ENCODE measurements at places on chromosomes 3 and 15.

- peak; percentile 42 for DNase-seq
These were observed 341 bp downstream of the HEXA start for GRCh38 chr15:72375501-72375845.

- DNase-seq, result no peak
These were observed 178.4 kb upstream of the SUCLG2 start for GRCh38 chr3:67832817-67833216.

GRCh38 chr3:64152086-64152485, 73.2 kb downstream of the PRICKLE2 start:
- DNase-seq, result peak; percentile 61

DNA sequence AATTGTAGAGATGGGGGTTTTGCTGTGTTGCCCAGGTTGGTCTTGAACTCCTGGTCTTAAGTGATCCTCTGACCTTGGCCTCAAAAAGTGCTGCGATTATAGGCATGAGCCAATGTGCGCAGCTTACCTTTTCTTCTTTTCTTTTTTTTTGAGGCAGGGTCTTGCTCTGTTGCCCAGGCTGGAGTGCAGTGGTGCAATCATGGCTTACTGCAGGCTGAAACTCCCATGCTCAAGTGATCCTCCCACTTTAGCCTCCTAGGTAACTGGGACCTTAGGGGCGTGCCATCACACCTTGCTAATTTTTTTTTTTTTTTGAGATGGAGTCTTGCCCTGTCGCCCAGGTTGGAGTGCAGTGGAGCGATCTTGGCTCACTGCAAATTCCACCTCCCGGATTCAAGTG, 13.0 kb downstream of the RBM6 start:
- DNase-seq, result no peak

- peak; percentile 62 for DNase-seq
These were observed 28.9 kb downstream of the CFAP91 start for GRCh38 chr3:119731560-119732343.

DNA sequence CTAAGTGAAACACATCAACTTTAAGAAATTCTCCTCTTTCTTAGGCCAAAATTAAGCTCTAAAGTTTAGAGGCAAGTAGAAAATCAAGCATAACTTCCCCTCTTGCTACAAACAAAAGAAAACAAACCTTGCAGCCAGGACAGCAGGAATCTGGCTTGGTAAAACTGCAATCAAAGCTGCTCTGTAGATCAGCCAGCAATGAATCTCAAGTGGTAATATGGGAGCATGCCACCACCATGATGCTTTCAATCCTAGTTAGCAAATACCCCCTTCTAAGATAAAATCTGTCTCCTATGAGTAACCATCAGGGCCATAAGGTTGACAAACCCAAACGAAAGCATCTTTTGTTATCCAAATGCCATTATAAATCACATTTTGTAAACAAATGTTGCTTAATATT, 208.3 kb upstream of the PLSCR5 start:
- DNase-seq, result no peak

DNA sequence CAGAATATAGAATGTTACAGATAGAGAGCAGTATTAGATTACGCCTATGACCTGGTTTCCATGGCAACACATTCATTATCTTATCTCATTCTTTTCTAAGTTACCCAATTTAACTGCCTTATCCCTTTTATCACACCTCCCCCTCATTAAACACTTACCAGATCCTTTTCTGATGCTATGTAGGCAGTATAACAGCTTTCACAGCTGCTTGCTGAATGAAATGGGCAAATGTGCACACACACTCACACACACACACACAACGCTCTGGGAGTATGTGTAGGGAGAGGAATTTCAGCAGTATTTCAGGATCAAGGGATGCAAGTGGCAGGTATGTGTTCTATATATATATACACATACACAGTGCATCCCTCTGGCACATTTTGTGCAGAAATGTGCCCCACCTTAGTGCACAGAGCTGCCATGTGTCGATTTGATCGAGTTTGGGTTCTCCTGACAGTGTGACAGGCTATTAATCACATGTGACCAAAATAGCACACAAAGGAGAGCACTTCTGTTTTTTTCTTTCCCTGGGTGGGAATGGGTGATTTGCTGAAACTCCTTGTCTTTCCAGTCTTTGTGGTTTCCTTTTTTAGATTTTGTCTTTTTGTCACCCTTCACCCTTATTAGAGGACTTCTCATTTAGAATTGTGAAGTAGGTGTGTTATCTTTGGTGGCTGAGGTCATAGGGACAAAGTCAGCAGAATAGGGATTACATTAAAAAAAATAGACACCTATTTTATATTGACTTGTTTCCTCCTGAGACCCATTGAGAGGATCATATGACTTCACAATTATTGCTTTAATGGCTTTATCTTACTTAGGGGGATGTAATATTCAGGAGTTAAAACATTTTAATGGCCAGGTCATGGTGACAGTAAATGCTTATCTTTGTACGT, 553.7 kb downstream of the PDCD6IP start:
- no peak for DNase-seq

GRCh38 chr3:48661501-48662144, 1.1 kb downstream of the CELSR3 start:
- peak; percentile 98 for DNase-seq

DNA sequence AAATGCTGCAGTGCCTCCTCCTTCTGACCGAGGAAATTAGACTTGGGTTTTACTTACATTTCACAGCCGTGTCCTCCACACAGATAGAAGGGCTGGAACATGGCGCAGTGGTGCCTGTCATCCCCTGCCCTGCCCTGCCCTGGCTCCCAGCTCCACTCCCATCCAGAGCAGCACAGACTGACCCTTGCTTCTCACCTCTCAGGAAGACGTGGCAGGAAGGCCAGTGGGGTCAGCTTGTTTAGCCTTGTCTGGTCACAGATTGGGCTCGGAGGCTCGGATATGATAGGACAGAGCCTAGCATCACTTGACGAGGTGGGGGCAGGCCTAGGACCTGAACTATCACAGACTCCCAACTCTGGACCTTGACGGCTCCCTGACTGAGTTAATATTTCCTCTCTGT, 88.5 kb downstream of the LINGO1 start:
- DNase-seq, result no peak

GRCh38 chr3:58107597-58107996, 99.4 kb downstream of the FLNB start:
- DNase-seq, result no peak

Measured in osteoblast (primary cell).